ENCODE measurements at places on chromosomes 5 and 9.
A peak's percentile ranks its signal among the peaks of the same experiment; 100 is the strongest.

DNA sequence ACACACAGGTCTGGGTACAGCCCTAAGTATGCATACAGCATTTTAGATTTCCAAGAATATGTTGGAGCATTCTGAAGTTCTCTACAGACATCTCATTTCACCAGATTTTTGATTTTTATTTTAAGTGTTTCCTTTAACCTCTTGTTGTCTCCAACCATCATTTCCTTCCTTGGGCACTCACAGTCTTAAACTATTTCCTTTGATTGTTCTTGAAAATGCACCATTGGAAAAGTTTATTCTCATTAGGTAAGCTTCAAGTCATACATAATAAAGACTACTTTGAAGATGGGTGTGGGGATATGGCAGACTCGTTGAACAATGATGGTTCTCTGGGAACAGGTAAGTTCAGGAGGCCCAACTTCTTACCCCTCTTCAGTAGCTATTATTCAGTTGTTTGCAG, 1174.6 kb downstream of the CDH12 start:
- no peak for DNase-seq

- no peak for DNase-seq
Measured at GRCh38 chr5:158958021-158958994, 141.4 kb downstream of the EBF1 start.

DNA sequence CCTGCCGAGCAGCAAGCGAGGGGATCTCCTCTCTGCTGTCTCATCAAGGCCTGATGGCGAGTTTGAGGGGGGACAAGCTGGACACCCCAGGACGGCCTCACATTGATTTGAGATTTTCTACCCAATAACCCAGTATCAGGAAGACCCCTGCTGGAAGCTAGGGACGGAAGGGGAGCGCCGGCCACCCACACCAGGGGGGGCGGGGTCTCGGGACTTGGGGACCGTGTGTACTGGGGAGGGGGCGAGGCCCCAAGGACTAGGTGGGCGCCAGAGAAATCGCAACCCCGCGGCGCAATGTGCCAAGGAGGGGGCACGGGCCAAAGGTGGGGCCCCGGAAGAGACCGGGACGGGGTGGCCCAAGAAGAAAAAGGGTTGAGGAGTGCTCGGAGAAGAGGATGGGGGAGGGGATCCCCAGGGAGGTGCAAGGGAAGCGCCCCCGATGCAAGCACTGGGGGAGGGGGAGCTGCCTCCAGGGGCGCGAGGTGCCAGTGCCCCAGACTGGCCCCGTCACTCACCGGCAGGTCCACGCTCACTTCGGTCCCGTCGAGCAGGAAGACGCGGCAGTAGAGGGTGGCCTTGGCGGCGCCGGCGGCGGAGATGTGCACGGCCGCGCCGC, 1.1 kb downstream of the EPB41L4B start:
- DNase-seq, result no peak

GRCh38 chr5:95283761-95284571, 928 bp downstream of the MCTP1 start:
- no peak for DNase-seq

DNA sequence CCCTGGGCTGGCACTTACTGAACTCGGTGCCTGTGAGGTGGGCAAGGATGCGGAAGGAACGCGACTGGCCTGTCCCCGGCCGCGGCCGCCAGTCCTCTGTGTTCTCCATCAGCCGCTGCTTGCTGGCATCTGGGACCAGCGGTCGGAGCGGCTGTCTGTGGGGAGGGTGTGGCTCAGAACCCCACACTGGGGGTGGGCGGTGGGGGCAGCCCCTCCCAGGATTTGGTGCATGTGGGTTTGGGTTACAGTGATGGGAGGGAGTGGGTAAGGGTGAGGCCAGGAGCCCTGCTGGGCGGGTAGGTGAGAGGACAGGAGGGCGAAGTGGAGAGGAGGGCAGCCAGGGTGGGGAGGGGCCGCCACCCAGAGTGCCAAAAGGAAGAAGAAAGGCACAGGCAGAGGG, 6.4 kb downstream of the PDLIM7 start:
- no peak for DNase-seq

DNA sequence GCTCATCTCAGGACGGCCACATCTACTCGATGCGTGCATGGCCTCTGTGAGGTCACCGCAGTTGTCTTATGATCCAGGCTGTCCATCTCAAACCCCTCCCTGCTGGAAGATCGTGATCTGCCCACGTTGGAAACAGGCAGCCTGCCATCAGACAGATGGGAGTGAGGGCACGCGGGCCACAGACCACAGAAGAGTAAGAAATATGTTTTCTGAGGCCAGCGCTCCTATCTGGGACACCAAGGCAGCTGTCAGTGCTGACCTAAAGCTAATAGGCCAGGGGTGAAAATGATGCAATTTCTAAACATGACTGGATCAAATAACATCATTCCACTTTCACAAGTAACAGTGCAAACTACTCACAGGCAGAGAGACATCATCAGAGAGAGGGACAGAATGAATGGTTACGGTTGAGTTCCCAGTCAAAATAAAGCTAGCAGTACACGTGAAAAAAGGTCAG, 57.1 kb upstream of the CER1 start:
- no peak for DNase-seq

- no peak for DNase-seq
Measured at GRCh38 chr5:37184748-37185364, 64.3 kb downstream of the CPLANE1 start.

DNA sequence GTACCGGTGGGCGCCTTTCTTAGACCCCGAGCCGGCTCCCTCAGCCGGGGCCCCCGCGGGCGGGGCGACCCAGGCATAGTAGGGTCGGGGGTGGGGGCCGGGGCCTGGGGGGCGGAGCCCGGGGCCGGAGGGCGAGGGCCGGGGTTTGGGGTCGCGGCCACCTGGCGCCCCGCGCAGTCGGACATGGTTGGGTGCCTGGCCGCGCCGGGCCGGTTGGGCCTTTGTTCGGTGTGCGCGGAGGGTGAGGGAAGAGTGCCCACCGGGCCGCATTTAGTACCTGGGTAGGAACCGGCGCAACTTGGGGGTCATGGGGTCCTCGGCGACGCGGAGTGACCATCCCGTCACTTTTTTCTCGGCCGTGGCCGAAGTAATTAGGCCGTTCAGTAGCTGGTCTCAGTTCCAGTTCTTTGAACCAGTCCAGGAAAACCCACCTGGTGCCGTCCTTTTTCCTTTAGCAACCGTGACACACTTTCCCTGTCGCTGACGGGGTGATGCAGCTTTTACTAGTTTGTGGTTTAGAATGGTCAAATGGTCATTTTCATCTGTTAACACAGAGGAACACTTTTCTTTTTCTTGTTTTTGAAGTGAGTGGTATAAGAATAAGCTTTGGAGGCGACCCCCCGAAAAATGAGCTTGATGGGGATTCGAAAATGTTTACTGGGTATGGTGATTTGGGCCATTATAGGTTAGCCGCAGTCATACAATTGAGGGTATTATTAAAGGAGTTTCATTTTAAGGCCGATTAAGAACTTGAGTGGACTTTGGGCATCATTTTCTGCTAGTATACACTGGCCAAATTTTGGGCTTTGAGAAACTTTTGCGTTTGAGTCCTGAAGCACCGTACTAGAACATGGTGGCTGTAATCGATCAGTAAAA, 589 bp downstream of the CKS2 start:
- DNase-seq, result peak; percentile 9

GRCh38 chr5:140253985-140254384, 48.9 kb downstream of the PFDN1 start:
- no peak for DNase-seq

- DNase-seq, result no peak
Measured at GRCh38 chr9:111039231-111039906, 1.1 kb upstream of the LPAR1 start.

- no peak for DNase-seq
Measured at GRCh38 chr5:139912804-139913203, 117.2 kb downstream of the PSD2 start.

- DNase-seq, result no peak
Measured at GRCh38 chr5:60208716-60209115, 315.2 kb upstream of the PDE4D start.

- no peak for DNase-seq
Measured at GRCh38 chr9:111427186-111427585, 57.0 kb downstream of the ECPAS start.

GRCh38 chr5:174796711-174797192, 72.4 kb downstream of the MSX2 start:
- DNase-seq, result no peak

DNA sequence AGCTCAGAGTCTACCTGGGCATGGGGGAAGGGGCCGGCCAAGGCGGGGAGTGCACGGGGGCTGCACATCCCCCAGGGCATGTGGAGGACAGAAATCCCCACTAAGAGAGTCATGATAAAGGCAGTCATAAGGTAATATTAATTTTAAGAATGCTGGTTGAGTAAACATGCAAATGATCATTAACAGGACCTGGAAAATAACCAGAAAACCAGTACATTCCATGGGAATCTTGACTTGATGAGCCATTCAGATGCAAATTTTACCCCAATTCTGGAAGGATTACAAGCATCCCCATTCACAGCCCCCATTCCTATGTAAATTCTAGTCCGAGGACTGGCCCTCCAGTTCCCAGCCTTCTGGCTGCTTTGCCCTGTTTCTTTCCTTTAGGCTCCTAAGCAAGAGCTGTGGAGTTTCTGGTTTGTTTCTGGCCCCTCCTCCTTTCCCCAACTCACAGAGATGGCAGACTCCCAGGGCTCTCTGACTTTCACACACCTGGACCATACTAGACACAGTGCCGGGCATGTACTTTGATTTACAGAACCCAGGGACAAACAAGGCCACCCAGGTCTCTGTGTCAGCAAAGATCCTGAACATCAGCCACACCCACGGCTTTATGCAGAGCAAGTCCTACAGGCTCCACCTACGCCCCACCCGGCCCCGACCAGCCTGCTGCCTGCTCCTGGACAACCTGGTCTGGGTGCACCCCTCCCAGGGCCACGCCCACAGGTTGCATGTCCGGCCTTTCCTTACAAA, 62.7 kb downstream of the SEMA4D start:
- no peak for DNase-seq

DNA sequence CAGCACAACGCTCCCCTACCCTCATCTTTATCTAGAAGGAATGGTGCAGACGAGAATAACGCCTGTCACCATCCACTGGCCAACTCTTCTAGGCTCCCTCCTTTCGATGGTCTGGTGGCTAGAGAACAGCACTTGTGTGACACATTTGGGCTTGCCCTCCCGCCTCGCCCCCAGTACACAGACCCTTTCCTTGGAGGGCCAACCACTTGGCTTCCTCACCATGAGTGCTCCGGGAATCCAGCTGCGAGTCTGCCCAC, 1.4 kb downstream of the GNAQ start:
- no peak for DNase-seq

DNA sequence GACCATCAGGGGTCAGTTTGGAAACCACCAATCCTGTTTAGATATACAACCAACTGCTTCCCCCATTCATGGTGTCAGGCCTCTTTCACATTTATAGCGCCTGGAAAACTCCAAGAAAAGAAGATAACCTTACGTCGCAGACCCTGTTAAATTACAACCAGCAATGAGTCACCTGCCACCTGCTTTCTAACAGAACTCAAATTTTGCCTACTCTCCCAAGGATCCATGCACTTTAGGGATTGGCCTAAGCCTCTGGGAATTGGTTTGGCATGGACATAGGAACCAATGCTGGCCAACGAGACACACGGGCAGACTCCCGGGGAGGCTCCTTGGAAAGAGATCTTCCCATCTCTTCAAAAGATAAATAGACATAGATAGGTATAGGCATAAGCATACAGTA, 87.0 kb downstream of the FEM1C start:
- DNase-seq, result no peak

- no peak for DNase-seq
Measured at GRCh38 chr9:69745716-69746437, 13.9 kb downstream of the PTAR1 start.

DNA sequence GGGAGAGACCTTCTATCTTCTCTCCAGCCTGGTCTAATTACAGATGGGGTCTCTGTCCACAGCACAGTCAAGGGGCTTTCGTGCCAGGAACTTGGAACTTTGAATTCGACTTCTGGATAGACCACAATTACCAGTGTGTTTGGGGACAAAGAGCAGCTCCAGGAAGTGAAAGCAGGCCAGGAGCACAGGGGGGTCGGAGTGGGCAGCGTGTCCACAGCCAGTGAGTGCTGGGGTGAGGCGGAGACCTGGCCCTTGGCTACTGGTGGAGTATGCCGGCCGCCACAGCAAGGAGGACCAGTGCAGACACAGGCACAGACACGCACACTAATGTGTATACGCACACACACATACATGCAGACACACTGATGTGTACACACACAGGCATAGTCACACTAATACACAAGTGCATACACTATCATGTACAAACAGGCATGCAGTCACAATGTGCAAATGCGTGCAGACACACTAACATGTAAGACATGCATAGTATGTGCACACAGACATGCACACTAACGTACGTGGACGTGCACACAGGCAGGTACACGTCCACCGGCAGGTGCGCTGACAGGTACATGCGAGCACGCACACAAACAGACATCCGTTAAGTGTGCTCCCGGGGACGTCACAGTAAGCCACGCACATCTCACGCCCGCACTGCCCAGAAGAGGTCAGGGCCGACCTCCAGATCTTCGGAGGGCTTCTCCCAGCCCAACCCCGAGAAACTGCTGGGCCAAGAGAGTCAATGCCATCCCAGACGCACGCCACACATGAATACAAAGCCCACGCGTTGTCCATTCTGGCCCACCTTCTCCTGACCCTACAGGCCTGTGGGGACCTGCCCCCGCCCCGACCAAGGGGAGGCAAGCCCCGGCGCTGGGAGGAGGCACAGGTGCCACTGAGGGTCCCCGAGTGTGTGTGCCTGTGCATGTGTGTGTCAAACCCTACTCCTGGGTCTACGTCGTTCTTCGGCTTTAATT, 46.5 kb downstream of the NKD2 start:
- no peak for DNase-seq

- DNase-seq, result no peak
Measured at GRCh38 chr9:326667-327066, 112.0 kb downstream of the DOCK8 start.

- no peak for DNase-seq
Measured at GRCh38 chr9:27349698-27350080, 52.7 kb upstream of the EQTN start.

GRCh38 chr5:103243665-103244064, 14.9 kb upstream of the MACIR start:
- no peak for DNase-seq

DNA sequence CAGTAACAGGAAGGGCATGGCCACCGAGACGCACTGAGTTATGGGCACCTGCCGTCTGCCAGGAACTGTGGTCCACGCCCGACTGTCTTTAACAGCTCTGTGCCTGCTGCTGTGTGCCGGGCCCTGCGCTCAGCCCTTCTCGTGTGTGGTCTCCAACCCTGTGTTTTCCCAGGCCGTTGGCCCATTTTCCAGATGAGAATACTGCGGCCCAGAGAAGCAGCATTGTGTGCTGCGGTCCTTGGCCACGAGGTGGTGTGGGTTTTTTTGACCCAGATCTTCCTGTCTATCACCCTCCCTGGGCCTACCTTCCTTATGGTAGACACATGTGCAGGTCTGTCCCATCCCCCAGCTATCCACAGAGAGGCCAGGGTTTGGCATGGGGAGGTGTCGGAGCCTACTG, 47.0 kb downstream of the RXRA start:
- no peak for DNase-seq

All from stimulated activated CD4-positive, alpha-beta T cell treated with anti-CD3 and anti-CD28 coated beads, TNF-alpha, amount 100 ng/mL, for 4 hours (primary cell).